ENCODE measurements at places on chromosomes 12 and 14.

GRCh38 chr12:18580706-18581105 lies 157.1 kb downstream of the PLCZ1 start:
- no peak for DNase-seq

DNA sequence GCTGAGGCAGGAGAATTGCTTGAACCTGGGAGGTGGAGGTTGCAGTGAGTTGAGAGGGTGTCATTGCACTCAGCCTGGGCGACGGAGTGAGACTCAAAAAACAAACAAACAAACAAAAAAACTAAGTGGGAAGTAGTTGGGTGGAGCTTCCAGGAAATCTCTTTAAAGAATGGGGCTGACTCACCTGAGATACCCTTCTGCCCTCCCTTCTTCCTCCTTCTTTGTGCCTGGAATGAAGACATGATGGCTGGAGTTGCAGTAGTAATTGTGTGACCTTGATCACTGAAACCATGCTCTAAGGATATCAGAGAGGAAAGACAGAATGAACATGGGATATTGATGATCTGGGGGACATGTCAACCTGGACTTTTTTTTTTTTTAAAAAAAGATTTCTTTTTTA lies 87.6 kb upstream of the MED13L start:
- DNase-seq = no peak

- no peak for DNase-seq
These were observed 194.1 kb downstream of the AACS start for GRCh38 chr12:125259178-125259867.

DNA sequence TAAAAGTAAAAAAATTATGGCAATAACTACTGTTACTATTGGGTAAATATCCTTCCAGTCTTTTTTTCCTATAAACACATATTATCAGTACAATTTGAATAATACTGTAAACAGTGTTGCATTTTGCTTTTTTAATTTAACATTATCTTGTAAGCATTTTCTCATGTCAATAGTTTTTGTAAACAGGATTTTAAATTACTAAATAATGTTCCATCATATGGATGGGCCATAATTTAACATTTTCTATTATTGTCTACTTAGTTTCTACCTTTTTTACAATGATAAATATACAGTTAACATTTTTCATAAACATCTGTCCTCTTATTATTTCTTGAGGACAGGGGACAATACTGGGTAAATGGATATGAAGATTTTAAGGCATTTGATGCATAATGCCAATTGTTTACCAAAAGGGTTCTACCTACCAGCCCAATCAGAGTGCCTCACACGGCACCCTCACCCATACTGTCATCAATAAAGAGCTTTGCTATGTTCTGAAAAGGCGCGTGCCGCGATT lies 759 bp upstream of the ACVR1B start:
- no peak for DNase-seq

DNA sequence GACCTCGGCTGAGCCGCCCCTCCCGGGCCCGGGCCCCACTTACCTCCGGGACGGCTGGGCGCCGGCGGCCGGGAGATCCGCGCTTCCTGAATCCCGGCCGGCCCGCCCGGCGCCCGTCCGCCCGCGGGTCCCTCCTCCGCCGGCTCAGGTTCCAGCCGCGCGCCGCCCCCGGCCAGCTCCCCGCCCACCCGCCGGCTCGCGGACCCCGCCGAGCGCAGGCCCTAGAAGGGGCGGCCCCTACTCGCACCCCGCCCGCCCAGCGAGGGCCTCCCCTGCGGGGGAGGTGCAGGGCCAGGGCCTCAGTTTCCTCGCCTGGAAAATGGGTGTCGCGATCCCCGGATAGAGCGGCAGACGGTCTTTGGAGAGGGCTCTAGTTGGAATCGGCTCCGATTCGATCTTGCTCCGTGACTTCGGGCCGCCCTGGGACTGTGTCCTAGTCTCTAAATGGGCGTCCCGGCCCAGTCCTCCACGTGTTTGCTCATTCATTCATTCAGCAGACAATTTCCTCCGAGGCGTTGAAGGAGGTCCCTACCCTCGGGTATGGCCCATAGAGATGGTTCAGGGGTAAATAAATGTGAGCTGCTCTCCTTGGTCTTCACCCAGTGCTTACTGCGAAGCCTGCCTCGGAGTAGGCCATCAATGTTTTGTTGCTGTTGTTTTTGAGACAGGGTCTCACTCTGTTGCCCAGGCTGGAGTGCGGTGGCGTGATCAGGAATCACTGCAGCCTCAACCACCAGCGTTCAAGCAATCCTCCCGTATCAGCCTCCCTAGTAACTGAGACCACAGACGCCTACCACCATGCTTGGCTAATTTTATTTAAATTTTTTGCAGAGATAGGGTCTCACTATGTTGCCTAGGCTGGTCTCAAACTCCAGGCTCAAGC lies at the start of gene TRPV4:
Gene TRPV4, minus strand, starts transcription at position 92 of the 883 bp plus-strand sequence. CDS start 18,602 bp downstream, outside the sequence.
- DNase-seq = no peak

DNA sequence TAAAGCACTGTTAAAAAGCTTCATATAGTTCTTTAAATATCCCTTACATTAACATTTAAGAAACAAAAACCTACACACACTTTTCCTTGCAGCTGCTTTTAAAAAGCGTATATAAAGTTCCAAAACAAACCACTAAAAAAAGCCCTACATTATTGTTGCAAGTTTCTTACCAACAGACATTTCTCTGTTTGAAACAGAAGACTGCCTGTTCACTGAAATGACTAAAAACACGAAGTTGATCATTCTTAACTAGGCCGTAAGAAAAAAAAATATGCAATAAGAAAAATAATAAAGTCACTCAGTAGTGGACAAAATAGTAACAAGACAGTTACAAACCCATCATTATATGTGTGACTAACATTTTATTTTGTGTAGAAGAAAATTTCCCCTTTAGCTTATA lies 37.3 kb downstream of the KIF21A start:
- no peak for DNase-seq

GRCh38 chr14:104826189-104826860 lies 25.4 kb downstream of the ZBTB42 start:
- peak; percentile 97 for DNase-seq

- no peak for DNase-seq
These were observed 14.1 kb downstream of the ABCD2 start for GRCh38 chr12:39605501-39605900.

DNA sequence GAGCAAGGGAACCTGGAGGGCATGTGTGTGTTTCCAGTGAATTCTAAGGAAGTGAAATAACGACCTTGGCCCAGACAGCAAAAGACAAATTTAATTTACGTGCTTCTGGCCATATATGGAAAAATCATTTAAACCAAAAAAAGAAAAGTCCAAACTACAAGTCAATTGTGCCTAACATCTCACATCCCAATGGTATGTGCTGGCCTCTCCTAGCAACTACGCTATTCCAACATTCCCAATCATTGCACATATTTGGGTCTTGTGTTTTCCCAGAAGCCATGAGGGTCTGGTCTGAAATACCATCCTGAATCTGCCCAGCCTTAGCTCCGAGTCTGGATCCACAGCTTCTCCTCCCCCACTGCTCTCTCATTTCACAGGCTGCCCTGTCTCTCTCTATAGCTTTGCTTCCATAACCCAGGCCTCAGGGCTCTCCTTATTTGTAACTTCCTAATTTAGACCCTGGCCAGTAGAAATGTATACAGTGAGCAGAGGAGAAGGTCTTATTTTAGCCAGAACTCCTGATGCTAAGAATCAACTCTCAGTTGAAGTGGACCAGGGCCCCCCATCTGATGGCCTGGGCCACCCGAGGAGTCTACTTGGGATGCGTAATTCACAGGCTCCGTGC lies 224.6 kb downstream of the ANO2 start:
- no peak for DNase-seq

DNA sequence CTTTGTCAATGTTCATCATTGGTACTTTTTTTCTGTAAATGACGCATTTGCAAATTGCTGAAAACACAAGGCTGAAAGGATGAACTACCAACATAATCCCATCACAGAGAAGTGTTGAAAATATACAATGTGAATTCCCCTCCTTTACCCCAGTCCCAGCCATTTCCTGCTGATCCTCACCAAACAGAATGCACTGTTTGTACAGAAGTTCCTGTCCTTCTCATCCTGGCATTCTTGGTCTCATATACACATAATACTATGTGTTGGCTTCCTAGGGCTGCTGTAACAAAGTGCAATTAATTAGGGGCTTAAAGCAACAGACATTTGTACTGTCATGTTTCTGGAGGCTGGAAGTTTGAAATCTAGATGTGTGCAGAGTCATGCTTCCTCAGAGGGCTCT lies 836.2 kb upstream of the MGAT4C start:
- no peak for DNase-seq

GRCh38 chr12:76544601-76545261 lies 14.8 kb downstream of the OSBPL8 start:
- no peak for DNase-seq

DNA sequence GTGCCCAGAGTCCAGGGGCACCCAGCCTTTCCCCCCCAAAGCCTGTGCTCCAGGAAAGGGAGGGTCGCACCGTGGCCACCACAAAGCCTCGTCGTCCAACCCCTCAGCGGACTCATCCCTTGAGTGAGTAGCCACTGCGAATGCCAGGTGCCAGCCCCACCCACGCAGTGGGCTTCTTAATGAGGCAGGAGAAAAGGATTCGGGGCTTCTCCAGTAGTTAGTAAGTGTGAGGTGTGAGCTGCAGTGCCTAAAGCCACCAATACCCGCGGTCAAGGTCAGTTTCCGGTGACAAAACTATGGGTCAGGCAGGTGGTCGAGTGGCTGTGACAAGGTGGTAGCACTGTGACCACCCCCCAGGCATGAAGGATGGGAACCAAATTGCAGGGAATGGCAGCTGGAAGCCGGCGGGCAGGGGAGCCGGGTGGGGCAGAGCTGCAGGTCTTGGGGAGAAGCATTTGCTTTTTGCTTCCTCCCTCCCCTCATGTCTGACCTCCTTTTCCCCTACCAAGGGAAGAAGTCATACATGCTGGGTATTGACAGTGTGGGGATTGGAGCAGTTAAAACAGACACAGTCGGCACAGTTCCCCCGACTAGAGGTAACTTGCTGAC lies 8.0 kb downstream of the RAN start:
- DNase-seq = no peak

- DNase-seq = no peak
These were observed 91.6 kb downstream of the KTN1 start for GRCh38 chr14:55671641-55672040.

DNA sequence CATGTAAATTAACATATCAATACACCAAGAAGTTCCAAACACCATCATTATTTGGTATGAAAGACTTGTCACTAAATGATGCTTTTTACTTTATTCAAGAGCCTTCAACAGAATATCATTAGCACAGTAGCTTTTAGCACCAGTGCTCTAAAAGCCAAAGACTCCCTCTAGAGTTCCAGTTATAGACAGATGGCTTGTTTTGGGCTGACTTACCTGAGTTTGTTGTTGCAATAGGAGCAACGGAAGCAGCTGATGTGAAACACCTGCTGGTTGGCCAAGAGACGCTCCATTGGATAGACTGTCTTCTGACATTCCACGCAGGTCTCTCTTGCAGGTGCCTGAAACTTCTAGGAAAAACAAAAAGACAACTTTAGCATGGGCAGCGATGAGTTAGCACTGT lies 14.5 kb upstream of the CERS5 start:
- no peak for DNase-seq

GRCh38 chr12:132178316-132178715 lies 34.1 kb downstream of the NOC4L start:
- DNase-seq = no peak

GRCh38 chr14:48568688-48569087 lies 893.3 kb upstream of the MDGA2 start:
- DNase-seq = no peak

GRCh38 chr12:16626991-16627390 lies 21.0 kb upstream of the LMO3 start:
- DNase-seq = no peak

GRCh38 chr14:22464422-22465142 lies 124.4 kb downstream of the DAD1 start:
- no peak for DNase-seq

- DNase-seq = no peak
These were observed 6.0 kb upstream of the FBXO34 start for GRCh38 chr14:55265197-55265596.

DNA sequence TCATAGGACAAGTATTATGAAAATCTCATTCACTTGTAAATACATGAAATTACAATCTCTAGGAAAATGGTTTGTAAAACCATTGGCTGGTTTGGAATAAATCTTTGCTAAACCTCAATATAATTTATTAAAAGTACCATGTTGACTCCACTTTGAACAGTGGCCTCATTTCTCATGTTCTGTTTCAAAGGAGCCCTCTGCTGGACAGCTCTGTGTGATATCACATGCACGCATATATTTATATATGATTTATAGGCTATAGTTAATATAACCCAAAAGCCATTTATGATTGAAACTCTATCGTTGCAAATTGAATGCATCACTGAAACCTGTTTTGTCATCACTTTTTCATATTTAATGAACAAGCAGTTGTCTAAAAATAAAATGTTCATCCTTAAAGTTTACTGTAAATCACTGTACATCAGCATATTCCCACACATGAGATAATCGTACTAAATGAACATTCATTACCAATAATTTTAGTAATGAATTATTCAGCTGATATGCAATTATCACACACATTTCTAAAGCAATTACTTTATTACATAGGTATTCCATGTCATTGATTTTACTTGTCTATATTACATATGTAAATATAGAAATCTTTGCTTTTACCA lies 493.8 kb downstream of the NPAS3 start:
- DNase-seq = no peak

DNA sequence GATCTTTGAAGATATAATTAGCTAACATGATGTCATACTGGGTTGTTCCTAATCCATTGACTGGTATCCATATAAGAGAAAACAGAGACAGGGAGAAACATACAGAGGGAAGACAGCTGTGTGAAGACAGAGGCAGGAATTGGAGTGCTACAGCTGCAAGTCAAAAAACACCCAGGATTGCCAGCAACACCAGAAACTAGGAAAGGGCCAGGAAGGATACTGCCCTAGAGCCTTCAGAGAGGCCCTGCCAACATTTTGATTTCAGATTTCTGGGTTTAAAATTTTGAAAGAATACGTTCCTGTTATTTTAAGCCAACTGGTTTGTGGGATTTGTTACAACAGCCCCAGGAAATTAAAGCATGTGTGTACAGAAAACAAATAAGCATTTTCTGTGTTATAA lies 473.7 kb upstream of the FLRT2 start:
- no peak for DNase-seq

GRCh38 chr12:57111031-57111734 lies at the start of gene STAT6:
Gene STAT6 (minus strand): TSS chr12:57111362. CDS start chr12:57108278, 3,084 bp downstream.
- DNase-seq = peak; percentile 74

GRCh38 chr14:65937079-65937959 lies 524.8 kb downstream of the FUT8 start:
- no peak for DNase-seq

- no peak for DNase-seq
These were observed 28.0 kb upstream of the OSBPL8 start for GRCh38 chr12:76587428-76588178.

DNA sequence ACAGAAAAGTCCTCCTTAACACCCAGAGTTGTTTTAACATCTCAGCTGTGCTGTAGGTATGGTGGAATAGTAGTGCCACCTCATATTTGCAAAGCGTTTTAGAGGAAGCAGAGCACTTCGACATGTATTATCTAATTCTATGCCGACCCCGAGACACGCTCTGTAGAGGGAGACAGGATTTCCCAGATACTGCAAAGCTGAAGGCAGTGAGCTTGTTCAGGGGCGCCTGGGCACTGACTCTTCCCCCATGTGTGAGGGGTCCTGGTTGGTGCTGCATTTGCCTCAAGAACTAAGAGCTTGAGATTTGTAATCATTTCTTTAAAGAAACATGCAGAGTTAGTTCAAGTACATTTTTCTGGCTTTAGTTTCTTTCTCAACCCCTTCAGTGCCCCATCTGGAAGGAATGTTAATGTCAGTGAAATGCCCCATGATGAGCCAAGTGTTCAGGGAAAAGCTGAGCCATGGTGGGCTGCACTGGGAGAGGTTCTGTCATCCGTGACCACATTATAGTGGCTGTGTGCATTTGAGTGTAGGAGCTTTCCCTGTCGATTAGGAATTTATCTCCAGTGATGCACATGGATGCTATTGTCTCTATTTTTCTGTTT lies 66.3 kb downstream of the MBIP start:
- no peak for DNase-seq

All from stimulated activated CD4-positive, alpha-beta T cell treated with anti-CD3 and anti-CD28 coated beads, Interleukin-1b, Interleukin-23, amount 100 ng/mL, for 4 hours (primary cell).